ENCODE measurements at places on chromosomes 5 and 9.

GRCh38 chr5:126139086-126139485 is 284.1 kb upstream of the GRAMD2B start:
- DNase-seq, result no peak

DNA sequence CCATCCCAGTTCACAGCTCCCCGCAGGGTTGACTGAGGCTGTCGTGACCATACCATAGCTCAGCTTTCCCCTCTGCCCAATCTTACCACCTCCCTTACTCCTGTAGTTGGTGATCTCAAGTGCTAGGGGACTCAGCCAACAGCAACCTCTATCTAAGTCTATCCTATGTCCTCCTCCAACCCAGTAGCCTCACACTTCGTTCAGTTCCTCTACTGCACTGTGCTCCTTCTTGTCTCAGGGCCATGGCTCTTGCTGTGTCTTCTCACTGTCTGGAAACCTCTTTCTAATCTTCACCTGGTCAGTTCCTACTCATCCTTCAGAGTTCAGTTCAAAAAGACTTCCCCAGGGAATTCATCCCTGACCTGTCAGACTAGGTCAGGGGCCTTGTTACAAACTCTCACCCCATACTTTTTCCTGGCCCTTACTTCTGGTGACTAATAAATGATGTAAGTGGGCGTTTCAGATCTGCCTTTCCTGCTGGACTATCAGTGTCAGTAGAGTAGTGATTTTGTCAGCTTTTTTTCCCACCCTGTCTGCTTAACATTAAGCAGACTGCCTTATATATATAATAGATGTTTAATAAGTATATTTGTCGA is 53.6 kb upstream of the NR3C1 start:
- DNase-seq, result no peak

DNA sequence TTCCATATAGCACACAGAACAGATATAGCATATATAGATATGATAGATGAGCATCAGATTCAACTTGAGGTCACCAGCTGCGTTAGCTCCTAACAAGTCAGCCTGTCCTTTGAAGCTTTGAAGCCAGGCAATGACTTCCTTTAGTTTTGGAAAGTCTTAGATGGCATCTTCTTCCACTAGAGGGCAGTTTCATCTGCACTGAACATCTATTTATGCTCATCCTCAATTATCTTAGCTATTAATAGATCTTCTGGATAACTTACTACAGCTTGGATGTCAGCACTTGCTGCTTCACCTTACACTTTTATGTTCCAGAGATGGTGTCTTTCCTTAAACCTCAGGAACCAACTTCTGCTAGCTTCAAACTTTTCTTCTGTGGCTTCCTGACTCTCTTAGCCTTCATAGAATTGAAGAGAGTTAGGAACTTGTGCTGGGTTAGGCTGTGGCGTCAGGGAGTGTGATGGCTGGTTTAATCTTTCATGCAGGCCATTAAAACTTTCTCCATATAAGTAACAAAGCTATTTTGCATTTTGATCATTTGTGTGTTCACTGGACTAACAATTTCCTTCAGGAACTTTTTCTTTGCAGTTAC is 1401.4 kb downstream of the EFNA5 start:
- DNase-seq, result no peak

- no peak for DNase-seq
These were observed 173.4 kb downstream of the NR3C1 start for GRCh38 chr5:143229896-143230675.

DNA sequence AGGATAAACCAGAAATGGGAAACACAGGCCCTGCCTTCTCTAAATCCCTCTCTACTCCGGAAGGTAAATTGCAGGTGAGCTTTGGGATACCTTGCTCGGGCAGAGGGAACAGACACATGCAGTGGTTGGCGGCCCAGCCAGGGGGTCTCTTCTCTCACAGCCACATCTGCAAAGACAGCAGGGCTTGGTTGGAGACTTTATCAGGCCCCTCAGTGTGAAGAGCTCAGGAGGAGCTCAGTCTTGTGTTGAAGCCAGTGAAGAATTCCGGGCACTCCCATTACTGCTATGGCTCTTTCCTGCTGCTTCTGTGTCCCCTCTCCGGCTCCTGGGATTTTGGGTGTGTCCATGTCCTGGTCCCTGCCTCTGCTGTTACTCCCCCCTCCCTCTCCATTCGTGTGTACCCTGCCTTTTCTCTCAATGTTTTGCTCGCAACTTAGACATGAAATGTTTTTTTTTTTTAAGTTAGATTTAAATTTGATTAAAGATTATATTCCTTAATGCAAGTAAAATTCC is 99.8 kb downstream of the TRIO start:
- no peak for DNase-seq

DNA sequence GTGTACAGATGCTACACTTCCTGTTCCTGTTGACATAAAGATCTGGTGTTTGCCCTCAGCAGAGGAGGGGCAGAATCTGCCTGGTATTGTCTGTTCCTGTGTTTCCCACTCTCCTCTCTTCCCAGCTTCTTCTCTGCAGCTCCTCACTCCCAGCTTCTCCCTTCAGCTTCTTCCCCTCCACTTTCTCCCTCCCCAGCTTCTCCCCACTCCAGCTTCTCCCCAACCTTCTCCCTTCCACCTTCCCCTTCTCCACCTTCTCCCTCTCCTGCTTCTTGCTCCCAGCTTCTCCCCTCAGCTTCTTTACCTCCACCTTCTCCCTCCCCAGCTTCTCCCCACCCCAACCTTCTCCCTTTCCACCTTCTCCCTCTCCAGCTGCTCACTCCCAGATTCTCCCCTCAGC is 148.9 kb upstream of the IRX2 start:
- DNase-seq, result no peak

DNA sequence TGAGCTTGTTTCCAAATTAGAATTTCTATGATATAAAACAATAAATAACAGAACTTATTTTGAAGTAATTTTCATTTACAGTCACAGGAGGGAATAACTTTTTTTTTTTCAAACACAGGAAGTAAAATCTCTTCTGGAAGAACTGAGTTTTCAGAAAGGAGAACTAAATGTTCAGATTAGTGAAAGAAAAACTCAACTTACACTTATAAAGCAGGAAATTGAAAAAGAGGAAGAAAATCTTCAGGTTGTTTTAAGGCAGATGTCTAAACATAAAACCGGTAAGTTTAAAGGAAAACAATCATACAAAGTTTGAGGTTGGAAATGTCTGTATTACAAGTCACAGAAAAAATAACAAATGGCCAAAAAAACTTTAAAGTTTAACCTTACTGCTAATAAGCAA is 41.6 kb downstream of the RAB14 start:
- no peak for DNase-seq

DNA sequence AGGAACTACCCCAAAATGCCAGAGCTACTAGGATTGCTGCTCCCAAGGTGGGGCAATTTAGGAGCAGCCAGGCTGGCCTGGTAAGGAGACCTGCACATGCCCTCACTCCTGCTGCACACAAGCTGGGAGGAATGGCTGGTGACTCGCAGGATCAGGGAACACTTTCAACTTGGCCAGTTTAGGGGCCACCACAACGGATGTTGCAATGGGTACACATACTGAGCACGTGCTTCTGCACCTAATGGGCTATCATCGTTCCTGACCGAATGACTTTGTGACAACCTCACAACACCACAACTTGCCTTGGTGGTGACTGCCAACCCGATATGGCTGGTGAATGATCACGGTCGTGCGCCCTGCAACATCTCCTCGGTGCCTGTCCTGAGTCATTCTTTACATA is 172.0 kb downstream of the ROR2 start:
- DNase-seq, result no peak

- no peak for DNase-seq
These were observed 102.5 kb downstream of the LIFR start for GRCh38 chr5:38453921-38454320.

DNA sequence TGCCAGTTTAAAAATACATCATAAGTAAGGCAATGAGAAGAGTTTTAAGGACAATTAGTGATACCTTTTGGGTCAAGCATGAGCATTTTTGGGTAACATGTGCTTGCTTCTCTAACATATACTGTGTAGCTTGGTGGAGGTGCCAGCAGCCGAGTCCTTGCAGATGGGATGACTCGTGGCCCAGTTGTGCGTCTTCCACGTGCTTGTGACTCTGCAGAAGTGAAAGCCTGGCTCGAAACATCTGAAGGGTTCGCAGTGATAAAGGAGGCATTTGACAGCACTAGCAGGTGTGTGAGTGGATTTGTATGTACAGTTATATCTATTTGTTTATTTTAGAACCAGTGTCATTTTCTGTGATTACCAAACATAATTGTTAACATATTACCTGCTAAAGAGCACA is 18.2 kb downstream of the HMGCR start:
- no peak for DNase-seq

DNA sequence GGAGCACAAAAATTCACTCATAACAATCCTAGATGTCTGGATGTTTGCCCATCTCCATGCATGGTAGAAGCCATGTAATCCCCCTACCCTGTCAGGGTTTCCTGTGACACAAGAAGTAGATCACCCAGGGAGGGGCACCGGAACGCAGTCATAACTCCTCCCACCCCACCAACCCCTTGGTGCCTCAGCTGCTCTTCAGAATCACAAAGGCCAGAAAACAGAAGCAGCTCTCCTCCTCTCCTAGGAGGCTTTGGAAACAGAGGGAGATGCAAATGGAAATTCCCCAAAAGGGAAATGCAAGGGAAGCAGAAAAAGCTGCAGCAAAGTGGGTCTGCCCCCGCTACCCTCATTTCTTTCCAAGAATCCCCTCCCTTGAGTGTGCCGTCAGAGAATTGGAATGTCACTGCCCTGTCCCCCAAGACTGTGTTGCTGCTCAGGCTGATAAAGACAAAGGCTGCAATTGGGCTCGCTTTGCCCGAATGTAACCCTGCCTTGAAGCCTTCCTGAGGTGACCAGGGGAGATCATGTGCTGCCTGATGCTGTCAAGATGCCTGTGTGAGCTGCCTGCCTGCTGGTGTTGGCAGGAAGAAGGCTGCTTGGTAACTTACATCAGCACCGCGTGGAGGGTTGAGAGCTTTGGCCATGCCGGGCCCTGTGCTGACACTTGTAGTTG is 65.5 kb upstream of the ABCA1 start:
- no peak for DNase-seq

GRCh38 chr5:120518581-120518980 is 54.5 kb downstream of the PRR16 start:
- no peak for DNase-seq

DNA sequence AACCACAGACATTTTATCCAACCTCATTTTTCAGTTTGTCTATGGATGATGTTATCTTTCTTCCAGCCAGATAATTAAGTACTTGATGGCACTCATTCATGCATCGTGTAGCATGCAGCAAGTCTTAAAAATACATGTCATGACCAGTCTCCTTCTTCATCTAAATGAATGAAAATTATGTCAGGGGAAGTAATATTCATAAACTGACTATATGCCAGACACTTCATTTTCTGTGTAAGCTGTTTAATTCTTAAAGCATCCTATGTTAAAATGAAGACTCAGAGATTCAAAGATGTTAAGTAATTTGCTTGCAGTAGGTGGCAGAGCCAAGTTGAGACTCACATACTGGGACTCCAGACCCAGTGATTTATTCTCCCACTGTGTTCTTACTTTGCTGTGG is 181.7 kb upstream of the CD180 start:
- DNase-seq, result no peak

GRCh38 chr9:79026316-79026715 is 545.4 kb upstream of the TLE4 start:
- DNase-seq, result no peak
